Activated naive CD8-positive, alpha-beta T cell treated with anti-CD3 and anti-CD28 coated beads for 36 hours (primary cell): ENCODE measurements at places on chromosomes 1 and 21.

DNA sequence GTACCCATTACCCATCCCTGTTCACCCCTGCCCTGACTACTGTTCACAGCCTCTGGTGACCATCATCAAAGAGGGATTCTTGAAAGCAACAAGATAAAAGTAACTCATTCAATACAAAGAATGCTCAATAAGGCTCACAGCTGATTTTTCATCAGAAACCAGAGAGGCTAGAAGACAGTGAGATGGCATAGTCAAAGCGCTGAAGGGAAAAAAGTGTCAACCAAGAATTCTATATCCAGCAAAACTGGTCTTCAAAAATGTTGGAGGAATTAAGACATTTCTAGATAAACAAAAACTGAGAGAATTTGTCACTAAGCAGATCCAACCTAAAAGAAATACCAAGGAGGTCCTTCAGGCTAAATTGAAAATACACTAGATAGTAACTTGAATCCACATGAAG lies 27.1 kb downstream of the CSF1 start:
- no peak for DNase-seq

DNA sequence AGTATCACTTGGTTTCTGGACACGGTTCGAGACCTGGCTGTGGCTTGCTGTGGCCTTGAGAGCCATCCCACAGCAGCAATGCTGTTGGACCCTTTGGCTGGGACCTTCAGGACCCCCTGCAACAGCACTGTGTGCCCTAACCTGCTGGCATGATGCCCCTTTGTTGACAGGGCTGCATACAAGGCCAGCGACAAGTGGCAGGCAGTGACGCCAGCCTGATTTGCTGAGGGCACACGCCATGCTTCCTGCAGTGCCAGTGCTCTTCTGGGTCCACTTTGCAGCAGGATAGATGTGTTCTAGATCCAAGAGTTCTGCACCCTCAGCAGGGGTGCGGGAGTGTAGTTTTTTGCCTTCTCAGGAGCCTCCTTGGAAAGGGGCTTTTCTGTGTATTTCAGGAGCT lies 32.8 kb downstream of the COQ8A start:
- no peak for DNase-seq

DNA sequence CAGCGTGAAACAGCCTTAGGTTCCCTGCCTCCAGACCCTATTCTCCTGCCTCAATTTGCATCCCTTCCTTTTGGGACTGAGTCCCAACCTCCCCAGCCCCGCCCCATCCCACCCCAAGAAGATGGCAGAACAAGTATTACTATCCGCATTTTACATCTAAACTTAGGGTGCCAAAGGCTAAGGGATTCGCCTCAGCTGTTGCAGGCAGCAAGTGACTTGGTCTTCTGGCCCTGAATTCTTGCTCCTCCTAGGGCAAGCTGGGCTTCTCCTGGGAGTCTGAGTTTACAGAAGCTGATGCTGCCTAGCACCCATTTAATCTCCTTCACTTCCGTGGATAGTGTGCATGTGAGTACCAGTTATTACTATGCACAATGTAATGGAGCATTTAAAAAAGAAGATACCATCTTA lies 161.3 kb upstream of the NR5A2 start:
- no peak for DNase-seq

- no peak for DNase-seq
Observed at GRCh38 chr1:181151378-181152326, 63.2 kb downstream of the IER5 start.

DNA sequence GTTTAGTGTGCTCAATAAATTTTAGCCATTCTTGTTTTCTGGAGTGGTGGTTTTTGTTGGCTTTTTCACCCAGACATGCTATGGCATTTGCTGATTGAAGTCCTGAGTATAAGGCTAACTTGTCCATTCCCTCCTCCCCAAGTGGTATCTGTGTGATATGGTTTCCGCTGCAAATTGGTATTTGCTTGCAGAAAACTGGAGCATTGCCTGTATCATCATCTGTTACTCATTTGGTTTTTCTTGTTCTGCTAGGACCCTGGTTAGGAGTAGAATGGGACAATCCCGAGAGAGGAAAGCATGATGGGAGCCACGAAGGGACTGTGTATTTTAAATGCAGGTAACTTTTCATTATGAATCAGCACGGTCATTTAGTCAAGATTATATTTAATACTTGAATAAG lies 34.0 kb downstream of the TBCE start:
- DNase-seq, result no peak

DNA sequence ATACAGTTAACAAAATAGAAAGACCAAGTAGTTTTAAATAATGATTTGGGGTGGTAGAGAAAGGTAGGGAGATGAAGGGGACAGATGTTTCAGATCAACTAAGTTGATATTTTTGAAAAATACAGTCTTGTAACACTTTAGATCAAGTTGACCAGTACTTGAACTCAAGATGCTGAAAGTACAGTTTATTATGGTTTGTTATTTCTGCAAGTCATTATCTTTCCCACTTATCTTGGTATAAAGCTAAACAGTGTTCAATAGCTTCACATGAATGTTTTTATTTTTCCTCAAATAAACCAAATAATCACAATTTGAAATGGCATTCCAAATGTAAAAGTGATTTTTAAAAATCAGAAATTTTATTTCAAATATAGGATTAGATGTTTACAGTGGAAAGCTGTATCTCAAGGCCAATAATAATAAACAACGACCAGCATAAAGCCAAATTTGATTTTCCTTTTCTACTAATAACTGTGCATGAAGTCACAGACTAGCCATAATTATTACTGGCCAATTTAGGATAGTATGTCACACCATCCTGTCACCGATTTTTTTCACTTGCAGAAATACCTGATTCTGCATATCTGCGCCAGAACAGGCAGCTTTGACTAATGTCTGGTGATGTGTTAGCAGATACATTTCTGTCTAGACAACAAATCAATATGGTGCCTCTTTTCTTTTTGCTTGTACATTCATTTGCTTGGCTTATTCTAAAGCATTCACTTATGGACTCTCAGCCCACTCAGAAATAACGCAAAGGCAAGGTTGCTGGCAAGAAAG lies 320.2 kb downstream of the TM2D1 start:
- no peak for DNase-seq

- no peak for DNase-seq
Observed at GRCh38 chr1:78279051-78279450, 211.7 kb upstream of the PTGFR start.

DNA sequence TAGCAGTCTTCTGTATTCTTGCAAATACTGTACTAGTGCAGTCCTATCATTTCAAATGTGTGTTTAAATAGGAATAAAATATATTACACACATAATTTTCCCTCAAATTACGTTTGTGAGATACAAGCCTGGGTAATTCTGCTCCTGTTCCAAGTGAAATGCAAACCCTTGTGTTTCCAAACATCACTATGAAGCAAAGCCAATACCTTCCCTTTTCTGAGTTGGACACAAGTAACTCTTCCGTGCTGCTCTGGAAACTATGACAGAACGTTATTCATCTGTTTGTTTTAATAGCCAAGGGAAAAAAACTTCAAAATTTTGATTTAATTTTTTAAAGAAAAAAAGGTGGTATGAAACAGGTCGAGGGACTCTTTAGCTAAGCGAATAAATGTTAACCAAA lies 73.7 kb upstream of the UBE2U start:
- no peak for DNase-seq
